ENCODE measurements at places on chromosomes 5 and 9. TPM values are rescaled to one million over a fixed set of nuclear protein-coding genes. Genes with fewer than 3 reads are reported as not detected.

The PLEKHG4B gene
- 0.45 TPM for total RNA-seq

The TEX48 gene
- total RNA-seq = not detected

The VCP gene
- total RNA-seq = 155 TPM

GRCh38 chr5:149684371-149684770 is 45.7 kb upstream of the PPARGC1B start:
- no peak for DNase-seq

DNA sequence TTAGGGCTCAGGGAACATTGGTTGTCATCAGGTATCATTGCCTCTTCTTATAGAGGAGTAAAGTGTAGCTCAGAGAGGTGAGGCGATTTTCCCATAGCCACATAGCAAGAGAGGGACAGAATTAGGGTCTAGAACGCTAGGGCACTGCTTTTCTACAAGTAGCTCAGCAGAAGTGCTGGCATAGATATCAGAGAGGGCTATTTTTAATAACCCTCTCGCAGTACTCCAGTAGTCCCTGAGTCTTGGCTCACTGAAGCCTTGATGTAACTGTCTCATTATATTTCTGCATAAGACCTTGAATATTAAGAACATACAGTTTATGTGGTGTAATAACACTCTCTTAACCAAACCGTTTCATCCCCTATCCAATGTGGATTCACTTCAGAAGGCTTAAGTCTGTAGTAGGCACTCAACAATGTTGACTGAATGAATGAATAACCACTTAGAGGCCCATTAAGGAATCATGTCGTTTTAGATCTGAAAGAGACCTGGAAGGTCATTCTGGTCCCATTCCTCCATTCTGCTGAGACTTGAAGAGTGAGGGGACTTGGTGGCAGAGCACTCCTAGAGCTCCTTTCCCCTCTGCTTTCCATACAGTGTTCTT is 4.7 kb upstream of the FRMPD1 start:
- DNase-seq = no peak

GRCh38 chr9:7366121-7366520 is 433.5 kb downstream of the DMAC1 start:
- no peak for DNase-seq

GRCh38 chr9:86821006-86821845 is 126.1 kb downstream of the GAS1 start:
- DNase-seq = no peak

DNA sequence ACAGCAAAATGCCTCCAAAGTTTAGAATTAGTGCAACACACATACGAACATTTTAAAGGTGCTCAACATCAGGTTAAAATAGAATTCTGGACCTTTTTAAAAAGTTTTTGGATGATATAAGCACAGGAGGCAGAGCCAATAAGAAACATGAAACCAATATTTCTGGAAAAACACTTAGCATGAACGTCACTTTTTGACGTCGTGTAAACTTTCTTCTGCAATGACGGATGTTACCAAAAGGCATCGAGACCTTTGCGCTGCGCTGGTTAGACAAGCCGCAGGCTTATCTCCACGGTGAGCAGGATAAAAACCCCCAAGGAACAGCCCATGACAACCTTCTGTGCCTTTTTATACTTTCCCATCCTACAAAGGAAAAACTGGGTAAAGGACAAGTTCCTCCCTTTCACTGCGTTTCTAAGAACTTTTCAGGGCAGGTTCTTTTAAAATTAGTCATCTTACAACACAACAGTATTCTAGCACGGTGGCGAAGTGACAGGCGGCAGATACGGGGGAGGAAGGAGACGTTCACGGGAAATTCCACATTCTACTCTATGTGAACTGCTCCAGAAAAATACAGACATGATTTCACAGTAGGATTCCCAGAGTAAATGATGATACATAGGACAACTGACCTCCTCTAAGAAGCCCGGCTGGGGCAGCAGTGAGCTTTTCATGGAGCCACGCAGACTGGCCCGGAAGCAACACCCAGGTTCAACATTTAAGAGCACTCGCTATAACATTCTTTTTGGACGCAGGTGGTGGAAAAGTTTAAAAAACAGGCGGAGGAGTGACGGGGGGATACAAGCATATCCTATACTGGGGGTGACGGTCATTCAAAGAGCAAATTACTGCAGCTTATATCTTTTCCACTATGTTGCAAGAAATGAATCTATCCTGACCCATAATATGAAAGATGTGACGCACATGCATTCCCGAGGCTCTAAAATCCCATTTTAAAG is 52.4 kb downstream of the USP20 start:
- no peak for DNase-seq
